CD8-positive, alpha-beta T cell (primary cell): ENCODE measurements at places on chromosomes 16 and 17.
A peak's percentile ranks its signal among the peaks of the same experiment; 100 is the strongest.

GRCh38 chr17:70855401-70856054 lies 686.2 kb downstream of the KCNJ2 start:
- DNase-seq = no peak

DNA sequence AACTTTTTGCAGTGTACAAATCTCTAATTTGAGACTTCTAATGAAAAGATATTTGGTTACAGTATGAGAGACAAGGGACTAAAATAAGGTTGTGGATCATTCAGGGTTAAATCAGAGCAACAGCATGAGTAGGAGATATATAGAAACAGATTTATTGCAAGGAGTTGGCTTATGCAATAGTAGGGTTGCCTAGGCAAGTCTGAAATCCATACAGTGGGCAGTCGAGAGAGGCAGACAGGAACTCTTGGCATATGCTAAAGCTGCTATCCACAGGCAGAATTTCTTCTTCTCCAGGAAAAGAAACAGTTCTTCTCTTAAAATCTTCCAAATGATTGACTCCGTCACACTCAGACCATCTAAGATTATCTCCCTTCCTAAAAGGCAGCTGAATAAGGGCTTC lies 500.8 kb downstream of the MAF start:
- no peak for DNase-seq

- no peak for DNase-seq
These were observed 299.8 kb downstream of the SEC14L1 start for GRCh38 chr17:77440560-77440981.

DNA sequence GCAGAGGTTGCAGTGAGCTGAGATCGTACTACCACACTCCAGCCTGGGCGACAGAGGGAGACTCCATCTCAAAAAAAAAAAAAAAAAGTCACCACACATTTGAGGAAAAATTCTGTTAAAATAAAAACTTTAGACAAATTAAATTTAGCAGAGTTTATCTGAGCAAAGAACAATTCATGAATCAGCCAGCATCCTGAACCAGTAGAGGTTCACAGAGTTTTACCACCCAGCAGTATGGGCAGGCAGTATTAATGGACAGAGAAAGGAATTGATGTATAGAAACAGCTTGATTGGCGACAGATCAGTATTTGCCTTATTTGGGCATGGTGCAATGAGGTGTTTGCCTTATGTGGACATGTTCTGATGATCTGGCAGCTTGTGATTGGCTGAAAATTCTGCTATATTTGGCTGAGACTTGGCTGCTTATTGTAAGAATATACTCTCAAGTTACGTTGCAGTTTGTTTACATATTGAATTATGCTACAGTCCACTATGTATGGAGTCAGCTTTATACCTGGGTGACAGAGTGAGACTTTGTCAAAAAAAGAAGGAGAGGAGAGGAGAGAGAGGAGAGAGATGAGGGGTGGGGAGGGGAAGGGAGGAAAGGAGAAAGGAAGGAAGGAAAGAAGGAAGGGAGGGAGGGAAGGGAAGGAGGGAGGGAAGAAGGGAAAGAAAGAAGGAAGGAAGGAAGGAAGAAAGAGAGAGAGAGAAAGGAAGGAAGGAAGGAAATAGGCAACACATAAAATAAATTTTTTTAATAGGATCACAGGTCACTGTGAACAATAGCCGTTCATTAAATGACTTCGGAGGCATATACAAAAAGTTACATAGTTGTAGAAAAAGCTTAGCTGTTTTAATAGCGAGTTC lies 14.6 kb downstream of the ABCC3 start:
- DNase-seq = no peak

DNA sequence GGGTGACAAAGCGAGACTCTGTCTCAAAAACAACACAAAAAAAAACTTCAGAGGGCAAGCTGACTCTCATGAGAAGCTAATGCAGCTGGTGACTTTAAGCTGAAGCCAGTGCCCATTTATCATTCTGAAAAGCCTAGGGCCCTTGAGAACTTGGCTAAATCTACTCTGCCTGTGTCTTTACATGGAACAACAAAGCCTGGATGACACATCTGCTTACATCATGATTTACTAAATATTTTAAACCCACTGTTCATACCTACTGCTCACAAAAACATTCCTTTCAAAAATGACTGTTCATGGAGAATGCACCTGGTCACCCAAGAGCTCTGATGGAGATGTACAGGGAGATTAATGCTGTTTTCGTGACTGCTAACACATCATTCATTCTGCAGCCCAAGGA lies 6.1 kb upstream of the ALOX12 start:
- no peak for DNase-seq

DNA sequence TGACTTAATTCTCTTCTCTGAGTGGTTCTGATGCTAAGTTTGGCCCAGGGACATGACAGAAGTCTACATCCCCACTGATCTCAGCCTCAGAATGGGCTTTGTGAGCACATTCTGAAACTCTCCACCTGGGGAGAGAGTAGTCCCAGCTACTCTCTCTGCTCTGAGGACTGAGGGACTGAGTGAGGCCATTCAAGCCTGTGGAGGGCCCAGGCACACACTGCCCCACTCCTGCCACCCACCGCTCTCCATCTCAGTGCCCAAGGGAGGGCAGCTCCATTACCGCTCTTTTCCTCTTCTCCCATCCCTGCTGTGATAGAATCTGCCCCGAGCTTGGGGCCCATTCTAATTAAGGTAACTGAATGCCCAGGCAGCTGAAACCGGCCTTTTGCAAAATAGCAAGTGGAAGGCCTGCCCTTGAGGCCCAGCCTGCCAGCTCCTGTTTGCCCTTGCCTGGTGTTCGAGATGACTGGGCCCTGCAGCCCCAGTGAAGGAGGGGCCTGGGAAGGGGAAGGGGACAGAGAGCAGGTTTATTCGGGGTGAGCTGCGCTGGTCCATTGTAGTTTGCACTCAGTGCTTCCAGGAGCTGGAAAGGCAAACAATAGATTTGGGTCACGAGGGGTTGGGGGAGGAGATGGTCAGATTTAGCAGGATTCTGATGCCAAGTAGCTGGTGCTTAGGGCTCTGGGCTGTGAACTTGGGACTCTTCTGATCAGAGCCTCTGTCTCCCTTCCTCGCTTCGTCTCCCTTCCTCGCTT lies 76.2 kb downstream of the RAB11FIP4 start:
- no peak for DNase-seq

DNA sequence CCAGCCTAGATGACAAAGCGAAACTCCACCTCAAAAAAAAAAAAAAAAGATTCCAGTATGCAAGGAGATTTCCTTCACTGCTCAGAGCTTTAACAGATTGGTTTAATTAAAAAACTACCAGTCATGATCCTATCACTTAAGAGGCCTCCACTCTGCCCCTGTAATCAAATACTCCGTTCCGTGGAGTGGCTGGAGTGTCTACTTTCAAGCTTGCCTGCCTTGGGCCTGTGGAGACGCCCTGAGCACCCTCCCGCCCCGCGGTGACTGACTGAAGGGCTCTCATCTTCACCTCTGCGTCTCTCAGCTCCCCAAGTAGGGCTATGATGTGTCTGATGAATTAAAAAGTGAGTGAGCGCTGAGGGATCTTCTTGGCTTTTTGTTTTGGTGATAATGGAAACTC lies 25.3 kb upstream of the TRPV3 start:
- no peak for DNase-seq

DNA sequence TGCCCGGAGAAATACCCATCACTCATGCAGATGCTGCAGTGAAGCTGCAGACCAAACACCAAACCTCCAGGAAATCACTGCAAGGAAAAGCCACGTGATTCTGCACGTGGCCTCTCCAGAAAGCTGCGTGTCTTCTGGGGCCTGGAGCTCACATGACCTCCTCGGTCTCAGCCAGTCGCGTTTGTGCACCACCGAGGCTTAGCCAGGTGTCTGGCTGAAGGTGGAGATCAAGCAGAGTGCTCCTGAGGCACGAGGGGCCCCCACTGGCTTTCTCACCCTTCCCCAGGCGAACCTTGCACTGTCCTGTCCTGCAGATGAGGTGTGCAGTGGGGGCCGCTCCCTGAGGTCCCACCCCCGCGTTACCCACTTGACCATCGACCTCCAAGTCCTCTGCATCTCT lies 257.3 kb downstream of the RBFOX3 start:
- no peak for DNase-seq

- peak; percentile 78 for DNase-seq
These were observed 1.6 kb downstream of the HOXB2 start for GRCh38 chr17:48543107-48543853.

DNA sequence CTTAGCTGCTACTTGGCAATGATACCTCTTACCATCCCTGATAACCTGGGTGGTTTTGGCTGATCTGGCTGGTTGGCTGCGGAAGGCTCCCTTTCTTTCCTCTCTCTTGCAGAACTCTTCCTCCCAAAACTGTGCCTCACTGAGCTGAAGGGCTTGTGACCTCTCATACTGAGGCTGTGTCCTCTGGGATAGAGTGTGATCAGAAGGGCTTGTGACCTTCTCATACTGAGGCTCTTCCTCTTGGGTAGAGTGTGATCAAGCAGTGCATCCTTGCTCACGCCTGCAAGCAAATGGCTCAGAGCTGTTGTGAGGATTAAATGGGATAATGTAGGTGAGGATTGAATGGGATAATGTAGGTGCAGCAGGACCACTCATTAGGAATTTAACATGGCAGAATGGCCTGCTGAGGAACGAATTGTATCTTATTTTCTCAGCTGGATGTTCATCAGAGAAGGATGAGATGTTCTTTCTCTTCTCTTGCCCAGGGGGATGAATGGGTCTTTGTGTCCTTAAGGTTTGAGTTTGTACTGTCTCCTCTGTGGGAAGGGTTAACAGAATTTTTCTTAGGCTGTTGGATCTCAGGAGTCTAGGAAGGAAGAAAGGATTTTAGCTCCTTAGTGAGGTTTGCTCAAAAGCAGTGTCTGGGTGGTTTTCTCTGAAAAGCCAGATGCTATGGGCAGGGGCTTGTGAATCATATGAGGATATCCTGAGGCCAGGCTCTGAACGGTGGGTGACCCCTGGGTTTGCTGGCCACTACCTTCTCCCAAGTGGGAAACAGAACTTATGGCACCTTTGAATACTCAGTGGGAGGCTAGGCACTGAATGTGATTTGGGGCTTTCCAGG lies 130.0 kb upstream of the HS3ST2 start:
- no peak for DNase-seq

DNA sequence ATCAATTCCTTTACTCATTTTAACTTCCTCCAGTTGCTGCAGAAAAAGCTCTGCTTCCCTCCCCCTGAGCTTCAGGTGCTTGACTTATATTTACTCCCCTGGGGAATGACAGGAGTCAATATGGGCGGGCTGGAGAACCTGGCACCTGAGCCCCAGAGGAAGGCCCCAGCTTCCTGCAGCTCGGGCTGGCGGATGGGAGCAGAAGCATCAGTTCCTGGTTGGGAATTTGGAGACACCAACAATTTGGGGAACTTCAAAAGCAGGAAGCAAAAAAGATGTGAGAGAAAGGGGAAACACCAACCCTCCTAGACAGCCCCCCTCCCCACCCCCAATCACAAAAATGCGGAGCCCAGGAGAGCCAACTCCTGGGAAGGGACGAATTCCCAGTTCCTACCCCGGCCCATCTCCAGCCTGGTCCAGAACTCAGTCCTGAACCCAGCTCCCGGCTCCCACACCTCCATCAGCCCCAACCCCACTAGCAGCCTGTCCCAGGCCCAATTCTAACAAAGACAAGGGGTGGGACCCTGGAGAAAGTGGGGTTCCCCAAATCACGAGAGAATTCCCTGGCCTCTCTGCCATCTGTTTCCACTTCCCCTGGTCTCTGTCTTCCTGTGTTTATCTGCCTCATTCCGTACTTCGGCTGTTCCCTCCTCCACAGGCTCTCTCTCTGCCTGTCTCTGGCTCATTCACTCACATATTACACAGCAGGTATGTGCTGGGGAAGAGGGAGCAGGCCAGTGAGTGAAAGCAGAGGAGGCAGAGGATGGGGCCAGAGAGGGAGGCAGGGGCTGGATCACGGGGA lies 16.2 kb upstream of the ASGR2 start:
- DNase-seq = no peak

DNA sequence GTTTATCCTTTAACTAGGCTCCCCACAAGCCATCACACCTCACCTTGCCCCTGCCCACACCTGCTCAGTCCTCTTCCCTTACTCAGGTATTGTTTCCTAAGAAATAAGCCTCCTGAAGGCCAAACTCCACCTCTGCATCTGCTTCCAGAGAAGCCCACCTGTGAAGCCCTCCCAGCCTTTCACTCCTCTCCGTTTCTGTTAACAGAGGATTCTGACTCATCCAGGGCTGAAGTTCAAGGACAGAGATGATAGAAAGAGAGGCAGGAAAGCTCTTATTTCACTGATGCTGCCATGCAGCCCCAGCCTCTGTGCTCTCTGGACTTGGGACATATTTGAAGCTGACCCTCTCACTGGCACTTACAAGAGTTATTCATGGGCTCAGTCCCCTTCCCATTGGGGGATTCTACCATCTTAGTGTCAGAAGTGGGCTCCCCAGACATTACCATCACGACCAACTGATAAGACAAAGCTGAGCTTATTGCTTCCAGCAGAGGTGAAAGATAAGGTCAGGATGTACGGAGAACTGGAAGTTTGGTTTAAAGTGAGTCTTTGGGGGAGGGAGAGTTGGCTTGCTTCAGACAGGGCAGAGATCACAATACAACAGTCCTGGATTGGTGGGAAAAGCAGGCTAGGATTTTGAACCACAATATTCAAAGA lies 35.3 kb upstream of the XYLT2 start:
- DNase-seq = no peak

DNA sequence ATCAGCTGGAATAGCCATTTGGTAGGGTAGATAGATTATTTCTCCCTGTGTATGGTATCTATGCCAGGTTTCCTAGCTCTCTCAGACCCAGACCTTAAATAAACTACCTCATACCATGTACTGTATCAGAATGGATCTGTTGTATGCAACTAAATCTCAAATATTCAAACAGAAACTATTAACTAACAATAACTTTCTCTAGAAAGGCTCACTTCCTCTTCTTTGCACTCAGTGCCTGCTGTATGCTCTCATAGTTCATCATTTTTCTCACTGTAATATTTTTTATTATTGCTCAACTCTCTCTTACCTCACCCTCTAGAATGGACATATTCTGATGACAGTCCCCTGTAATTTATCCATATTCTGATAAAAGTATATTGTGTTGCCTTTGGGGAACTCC lies 182.4 kb downstream of the TOX3 start:
- DNase-seq = no peak

DNA sequence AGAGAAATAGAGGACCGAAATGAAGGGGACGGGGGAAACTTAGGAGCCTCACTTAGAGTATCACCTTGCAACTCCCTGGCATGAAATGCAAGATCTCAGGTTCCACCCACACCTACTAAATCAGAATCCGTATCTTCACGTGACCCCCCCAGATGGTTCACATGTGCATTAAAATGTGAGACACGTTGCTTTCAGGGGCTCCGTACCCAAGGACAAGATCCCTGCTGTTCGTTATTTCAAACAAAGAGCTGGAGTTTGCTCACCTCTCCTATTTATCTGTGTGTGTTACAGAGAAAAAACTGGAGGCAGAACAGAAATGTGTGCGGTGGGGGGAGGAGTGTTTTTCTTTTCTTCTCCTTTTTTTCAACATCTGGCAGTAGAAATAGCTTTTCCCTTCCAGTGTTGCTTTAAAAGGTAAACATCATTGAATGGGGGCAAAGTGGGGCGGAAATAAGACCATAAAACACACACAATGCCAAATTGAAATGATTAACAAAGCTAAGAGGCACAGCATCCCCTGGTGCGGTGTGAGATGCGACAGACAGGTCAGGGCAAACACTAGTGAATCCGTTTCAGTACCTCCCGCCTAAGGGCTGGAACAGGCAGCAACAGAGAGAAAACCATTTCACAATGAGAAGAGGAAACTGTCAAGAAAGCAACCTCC lies 145.4 kb downstream of the SOX9 start:
- no peak for DNase-seq
